Bronchial epithelial cell (primary cell): ENCODE measurements at places on chromosomes 16 and 17. TPM values are rescaled to one million over a fixed set of nuclear protein-coding genes. Genes with fewer than 3 reads are reported as not detected.
A peak's percentile ranks its signal among the peaks of the same experiment; 100 is the strongest.

CDH11 gene
- total RNA-seq, result 23.8 and 82.1 TPM in 2 replicates

LRRC75A gene
- total RNA-seq, result 0.13 TPM in 1 of 2 replicates, not detected in the other

ITGAD gene
- total RNA-seq, result not detected in 2 replicates

NAGPA gene
- 9.2 and 9.7 TPM in 2 replicates for total RNA-seq

- no peak for DNase-seq
These were observed 12.2 kb downstream of the ZNHIT3 start for GRCh38 chr17:36498560-36499300.

DNA sequence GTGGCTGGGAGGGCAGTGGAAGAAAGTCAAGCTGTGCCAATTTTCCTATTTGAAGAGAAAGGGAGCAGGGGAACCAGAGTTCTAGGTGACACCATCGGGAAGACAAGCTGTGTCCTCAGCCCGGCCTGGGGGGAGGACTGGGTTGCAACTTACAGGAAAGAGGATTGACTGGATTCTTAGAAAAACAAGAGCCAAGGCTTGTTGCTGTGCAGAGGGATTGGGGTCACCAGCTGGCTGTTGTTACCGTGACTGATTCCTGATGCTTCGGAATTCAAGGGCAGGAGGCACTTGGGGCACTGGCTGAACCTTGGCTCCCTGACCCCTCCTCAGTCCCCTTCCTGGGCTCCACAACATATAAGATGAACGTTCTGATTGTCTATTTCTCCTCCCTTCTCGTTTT lies 16.8 kb upstream of the MMP2 start:
- DNase-seq, result no peak

DNA sequence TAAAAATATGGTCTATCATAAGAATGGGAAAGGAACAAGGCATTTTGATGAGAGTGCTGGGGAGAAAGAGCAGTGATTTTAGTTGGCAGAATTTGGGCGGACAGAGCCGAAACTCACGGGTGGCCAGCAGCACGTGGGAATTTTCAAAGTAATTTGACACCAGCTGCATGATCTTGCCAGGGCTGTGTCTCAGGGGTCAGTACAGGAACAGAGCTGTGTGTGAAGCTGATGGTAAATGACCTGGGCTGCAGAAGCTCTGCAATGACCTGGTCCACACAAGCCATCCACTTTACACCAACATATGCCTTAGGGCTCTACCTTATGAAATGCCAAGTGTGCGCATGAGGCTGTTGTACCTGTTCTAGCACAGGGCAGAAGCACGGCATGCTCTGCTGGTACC lies 112.0 kb downstream of the ZFHX3 start:
- no peak for DNase-seq

- no peak for DNase-seq
These were observed 49.7 kb upstream of the ENDOV start for GRCh38 chr17:80365001-80365965.

GRCh38 chr16:69465881-69466280 lies 41.5 kb downstream of the CYB5B start:
- no peak for DNase-seq

GRCh38 chr17:43574348-43574747 lies 28.2 kb upstream of the ETV4 start:
- no peak for DNase-seq

GRCh38 chr17:38326996-38327792 lies 16.6 kb downstream of the GPR179 start:
- DNase-seq, result no peak

GRCh38 chr17:31537565-31538011 lies 146.1 kb downstream of the RAB11FIP4 start:
- peak; percentile 46 for DNase-seq

DNA sequence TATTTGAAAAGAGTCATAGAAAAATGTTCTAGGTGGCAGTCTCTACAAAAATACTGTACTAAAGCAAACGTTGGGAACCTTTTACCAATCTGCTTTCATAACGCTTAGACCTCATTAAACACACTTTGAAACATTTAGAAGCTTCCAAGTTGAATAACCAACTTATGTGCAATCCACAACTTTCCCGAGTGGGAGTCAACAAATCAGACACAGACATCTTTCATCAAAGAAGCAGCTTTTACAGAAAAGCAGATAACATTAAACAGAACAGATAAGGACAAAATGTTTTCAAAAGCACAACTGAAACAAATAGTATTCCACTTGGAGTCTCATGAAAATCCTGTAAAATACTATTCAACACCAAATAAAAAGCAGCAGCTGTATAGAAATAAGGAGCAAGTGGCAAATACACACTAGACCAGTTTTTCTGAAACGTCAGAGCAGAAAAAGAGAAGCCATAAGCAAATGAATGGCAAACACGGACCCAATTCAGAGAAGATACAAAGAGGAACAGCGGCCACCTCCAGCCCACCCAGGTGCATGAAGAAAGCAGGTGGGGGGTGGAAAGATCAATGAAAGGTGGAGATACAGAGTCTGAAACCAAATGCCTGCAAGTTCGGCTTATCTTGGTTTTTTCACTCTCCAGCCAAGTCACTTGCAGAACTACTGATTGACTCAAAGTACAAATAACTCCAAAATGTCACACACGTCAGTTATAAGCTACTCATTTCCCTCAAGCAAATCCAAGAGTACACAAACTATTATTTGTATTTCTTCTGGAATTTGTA lies 18.4 kb upstream of the FBF1 start:
- peak; percentile 42 for DNase-seq

GRCh38 chr17:16438173-16438556 lies 22.8 kb downstream of the TRPV2 start:
- no peak for DNase-seq

DNA sequence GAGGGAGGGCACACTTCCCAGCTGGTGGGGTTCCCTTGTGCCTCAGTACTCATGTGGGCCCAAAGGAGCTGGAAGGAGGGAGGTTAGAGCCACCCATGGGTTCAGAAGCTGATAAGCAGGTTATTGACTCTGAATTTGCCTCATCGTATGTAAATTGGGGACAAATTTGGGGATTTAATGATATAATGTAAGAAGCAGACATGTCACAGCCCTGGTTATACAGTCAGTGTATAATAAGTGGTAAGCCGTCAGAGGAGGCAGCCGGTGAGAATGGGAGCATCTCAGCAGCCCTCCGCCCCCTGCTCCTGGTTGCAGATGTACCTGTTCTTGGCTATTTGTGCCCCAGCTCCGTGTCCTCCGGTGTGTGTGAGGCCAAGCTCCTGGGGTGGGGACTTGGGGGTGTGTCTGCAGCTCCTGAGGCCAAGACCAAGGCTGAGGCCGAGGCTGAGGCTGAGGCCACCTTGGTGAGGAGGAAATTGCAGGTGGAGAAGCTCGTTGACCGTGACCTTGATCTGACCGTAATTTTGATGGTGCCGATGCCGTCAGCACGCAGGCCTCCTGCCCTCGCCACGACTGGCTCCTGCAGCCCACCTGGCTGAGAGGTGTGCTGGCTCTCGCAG lies 288.1 kb downstream of the SEC14L1 start:
- DNase-seq, result no peak

DNA sequence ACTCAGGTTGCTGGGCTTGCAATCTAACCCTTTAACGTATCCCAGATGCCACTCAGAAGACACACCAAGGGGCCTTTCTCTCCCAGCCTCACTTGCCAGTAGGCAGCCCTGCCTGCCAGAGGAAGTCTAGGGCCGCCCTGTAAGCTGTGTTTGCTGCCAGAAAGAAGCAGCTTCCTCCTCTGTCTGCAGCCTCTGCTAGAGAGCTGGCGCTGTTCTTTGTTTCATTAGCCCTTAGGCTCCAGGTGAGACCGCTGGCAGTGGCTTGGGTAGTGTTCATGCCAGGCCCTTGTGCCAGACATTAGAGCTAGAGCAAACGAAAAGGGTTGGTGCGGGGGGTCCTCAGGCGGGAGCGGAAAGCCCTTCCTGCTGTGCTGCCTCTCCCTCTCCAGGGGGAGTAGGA lies 8.9 kb downstream of the CTRL start:
- DNase-seq, result no peak

- DNase-seq, result no peak
These were observed 55.8 kb downstream of the MYH10 start for GRCh38 chr17:8574687-8575086.
